ENCODE measurements at places on chromosomes 6 and 20.

GRCh38 chr6:78611886-78612480 is 255.4 kb upstream of the IRAK1BP1 start:
- DNase-seq: peak; percentile 3

GRCh38 chr6:100372326-100373091 is 92.2 kb downstream of the SIM1 start:
- DNase-seq: no peak

GRCh38 chr6:83852528-83853177 is 507 bp upstream of the RIPPLY2 start:
- no peak for DNase-seq

DNA sequence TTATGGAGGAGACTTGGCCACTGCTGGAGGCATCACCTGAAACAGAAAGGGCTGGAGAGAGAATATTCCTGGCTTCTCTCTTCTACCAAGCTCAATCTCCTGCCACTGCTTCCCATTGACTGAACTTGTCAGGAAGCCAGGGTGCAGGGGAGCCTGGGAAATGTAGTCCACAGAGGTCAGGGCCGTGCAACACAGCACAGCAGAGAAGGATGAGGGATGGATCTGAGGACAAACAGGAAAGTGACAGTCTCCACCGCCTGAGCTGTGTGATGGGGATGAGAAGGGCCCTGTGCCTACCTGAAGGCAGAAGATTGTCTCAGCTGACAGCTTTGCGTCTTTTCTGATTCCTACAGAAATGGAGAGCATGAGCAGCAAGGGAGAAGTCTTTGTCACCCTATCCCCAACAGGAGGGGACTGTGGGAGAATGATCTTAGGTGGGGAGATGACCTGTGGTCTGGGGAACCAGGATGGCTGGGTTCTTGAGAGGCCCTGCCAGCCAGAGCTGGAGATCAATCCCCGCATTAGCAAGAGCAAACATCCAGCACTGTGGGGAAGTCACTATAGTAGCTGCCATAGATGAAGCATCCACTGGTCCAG is 114.2 kb downstream of the SNX5 start:
- peak; percentile 24 for DNase-seq

DNA sequence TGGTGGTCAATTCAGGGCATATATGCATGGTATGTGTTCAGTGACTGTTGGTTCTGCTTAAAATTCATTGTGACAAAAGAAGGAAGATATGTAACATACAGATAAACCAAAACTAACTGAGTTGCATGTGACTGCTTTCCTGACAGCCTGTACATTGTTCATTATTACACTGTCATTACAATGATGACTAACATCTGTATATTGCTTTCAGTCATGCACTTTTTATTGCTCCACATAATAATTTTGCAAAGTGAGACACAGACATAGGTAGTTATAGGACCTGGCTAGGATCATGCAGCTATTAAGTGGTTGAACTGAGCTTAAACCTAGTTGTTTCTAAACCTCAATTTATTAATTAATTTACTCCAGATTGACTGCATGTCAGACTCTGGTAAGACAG is 703.2 kb downstream of the HDGFL1 start:
- DNase-seq: no peak

GRCh38 chr6:154578004-154578559 is 67.6 kb upstream of the CNKSR3 start:
- no peak for DNase-seq

DNA sequence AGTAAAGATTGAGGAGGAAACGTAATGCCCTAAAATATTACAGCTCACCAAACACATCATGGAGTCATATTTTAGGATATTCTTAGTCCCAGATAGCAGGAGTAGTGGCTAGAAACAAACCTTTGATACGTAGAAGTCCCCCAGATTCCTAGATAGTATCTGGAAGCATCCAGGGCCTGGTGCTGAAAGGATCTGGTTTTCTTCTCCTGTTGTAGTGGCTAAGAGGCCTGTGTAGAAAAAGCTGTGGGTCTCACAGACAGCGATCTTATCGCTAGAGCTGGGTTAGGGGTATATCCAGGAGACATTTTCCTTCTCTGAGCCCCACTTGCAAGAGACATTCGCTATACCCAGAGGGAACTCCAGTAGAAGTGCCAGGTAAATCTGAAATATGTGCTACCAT is 139.9 kb downstream of the KCNQ5 start:
- no peak for DNase-seq

GRCh38 chr20:22836211-22836610 is 198.9 kb upstream of the SSTR4 start:
- no peak for DNase-seq

DNA sequence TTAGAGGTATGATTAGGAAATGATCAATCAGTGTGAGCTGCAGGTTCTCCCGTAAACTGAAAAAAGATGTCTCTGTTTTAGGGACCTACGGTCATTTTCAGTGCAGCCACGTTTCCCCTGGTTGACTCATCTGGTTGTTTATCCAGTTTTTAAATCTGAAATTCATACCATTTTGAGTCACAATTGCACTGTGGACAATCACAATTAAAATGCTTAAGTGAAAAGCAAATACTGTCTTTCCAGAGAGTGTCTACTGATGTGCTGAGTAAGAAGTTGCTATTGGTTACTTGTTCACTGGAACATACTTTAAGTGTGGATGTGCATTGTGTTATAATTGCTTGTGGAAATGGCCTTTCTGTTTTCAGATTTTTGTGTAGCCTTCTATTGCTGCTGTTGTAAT is 305.1 kb upstream of the SASH1 start:
- no peak for DNase-seq

DNA sequence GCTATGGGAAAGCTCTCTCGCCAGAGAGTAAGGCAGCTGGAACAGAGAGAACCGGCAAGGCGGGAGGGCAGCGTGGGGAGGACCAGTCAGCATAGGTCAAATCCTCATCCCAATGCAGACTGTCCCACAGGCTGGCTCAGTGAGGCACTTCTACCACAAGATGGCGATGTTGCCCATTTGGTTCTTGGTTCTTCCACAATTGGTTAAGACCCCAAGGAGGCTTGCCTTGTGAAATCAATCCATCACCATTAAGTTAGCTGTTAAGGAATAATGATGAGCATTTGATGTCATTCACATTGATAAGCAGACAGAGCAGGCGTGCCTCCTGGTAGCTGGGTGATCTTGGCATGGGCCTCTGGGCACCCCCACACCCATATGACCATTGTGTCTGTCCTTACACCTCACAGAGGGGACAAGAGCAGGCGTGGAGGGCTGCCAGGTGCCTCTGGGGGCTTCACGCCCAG is 2.4 kb downstream of the CSTL1 start:
- peak; percentile 54 for DNase-seq

GRCh38 chr6:117616391-117617209 is 14.3 kb upstream of the GOPC start:
- no peak for DNase-seq

- DNase-seq: peak; percentile 7
Measured at GRCh38 chr6:111096246-111096645, 8.9 kb downstream of the SLC16A10 start.

- DNase-seq: no peak
Measured at GRCh38 chr6:105453968-105454367, 51.1 kb upstream of the PREP start.

DNA sequence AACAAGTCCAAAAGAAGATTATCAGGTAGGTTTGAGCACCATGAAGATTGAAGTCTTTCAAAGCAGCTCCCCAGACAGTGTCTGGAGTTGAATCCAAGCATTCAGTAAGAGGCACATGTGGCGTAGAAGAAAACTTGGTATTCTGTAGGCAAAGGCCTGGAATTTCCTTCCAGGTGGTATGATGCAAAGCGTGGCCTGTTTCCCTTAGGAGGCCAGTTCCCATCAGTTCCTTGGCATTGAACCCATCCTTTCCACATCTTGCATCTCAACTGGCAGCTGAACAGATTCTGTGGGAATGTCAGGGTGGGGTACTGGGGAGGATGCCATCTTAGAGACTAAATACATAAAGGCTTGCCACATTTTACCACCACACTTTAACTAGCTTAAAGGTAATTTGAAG is 516.0 kb downstream of the BTBD3 start:
- DNase-seq: no peak

GRCh38 chr6:1792989-1793388 is 183.3 kb downstream of the FOXC1 start:
- DNase-seq: peak; percentile 8

- no peak for DNase-seq
Measured at GRCh38 chr6:109701774-109702173, 10.7 kb downstream of the FIG4 start.

DNA sequence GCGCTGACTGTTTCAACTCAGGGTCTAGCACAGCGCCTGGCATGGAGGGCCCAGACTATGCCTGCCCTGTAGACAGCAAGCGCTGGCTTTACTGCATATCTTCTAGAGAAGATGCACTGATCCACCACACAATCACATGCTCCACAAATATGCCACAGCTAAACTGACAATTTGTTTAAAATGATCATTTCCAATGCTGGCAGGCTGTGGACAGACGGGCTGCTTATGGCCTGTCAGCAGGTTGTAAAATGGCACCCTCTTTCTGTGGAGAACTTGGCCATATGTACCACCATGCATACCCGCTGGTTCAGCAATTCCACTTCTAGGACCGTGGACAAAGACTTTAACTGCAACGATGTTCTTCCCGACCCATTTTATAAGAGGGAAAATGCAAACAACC is 40.8 kb downstream of the STAU1 start:
- no peak for DNase-seq

- no peak for DNase-seq
Measured at GRCh38 chr6:5684320-5685053, 322.2 kb downstream of the NRN1 start.

DNA sequence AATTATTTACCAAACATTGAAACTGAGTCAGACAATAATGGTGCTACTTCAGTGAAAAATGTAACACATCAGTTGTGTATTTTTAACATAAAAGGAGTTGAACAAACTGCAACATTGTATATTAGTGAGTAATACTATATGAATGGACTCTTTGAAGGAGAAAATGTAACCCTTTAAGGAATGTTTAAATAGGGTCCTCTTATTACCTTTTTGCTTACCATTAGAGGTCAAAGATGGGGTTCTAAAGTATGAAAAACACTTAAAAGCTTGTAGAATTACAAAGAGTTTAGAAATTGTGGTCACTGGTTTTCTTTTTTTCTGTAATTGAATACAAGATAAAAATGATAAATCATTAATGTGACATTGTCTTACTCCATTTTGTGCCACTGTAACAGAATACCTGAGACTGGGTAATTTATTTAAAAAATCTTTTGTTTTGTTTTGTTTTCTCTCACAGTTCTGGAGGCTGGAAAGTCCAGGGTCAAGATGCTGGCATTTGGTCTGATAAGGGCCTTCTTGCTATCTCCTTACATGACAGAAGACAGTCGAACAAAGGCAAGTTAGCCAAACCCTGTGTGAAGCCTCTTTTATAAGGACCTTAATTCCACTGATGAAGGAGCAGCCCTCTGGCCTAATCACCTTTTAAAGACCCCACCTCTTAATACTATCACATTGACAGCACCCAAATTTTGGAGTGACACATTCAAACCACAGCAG is 43.2 kb downstream of the SESN1 start:
- no peak for DNase-seq

- DNase-seq: no peak
Measured at GRCh38 chr6:129691709-129692108, 18.3 kb downstream of the ARHGAP18 start.

DNA sequence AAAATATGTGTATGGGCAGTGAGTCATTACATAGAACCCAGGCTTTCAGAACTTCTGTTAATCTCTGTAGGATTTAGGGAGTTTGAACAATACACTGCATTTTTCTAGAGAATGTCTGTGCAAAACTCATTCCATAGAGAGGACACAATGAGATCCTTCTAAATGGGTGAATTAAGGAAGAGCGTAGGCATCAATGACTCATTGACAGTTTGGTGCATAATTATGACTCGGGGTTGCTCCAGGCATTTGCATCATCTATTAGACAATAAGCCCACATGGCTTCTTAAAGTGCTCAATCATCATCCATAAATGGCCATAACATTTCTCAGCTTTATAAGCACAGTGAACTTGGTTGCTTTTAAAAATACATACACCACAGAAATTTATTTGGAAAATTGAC is 625.5 kb downstream of the CDH26 start:
- no peak for DNase-seq

DNA sequence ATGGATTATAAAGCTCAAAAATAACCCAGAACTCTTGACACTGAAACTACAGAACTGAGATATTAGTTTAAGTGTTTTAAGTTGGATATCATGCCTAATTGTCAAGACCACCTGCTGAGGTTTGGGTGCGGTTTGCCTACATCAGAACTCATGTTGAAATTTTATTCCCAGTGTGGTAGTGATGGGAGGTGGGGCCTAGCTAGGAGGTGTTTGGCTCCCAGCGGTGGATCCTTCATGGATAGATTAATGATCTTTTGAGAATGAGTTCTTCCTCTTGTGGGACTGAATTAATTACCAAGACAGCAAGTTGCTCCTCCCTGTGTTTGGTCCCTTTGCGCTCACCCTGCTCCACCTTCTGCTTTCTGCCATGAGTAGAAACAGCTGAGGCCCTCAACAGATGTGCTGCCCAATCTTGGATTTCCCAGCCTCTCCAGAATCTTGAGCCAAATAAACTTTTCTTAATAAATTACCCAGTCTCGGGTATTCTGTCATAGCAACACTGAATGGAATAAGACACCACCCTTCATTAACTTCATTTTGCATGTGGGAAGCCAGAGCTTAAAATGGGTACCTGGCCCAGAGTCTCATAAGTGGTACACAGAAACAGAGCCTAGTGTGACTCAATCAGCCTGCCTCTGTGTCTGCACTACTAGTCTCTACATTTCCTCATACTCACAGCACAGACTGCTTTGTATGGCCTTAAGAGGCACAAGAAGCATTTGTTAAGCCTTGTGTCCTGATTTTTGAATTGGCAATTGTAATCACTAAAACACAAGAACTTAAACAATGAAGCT is 158.4 kb downstream of the IBTK start:
- no peak for DNase-seq

DNA sequence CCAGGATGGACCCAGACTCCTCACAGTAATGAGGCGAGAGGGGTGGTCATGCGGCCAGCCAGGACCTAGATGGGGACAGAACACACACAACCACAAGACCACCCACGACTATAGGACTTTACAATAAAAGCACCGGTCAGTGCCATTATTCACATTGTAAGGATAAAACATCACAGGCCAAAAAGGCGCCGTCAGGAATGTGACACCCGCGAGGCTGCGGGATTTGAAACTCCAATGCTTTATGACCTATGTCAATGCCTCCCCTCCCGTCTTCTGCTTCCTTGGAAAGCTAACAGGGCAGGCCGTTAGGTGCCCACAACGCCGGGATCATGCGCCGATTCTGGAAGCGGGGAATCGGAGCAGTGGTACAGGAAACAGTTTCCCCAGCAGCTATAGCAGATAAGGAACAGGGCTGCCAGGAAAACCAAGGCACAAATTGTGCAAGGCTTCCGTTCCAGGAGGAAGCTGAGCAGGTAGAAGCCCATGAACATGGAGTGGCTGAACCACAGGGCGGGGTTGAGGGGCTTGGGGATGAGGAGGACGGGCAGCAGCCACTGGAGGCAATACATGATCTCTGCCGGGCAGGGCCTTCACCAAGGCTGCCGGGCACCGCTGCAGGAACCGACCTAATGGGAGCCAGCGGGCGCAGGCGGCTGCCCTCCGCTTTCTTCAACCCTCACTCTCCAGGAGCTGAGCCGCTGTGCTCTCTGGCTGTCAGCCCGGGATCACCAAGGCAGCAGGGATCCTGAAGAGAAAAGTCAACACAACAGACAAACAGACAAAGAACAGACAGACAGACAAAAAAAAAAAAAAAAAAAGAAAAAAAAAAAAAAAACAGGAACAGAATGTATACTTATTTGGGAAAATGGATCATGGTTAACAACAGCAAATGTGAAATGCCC is 2.2 kb upstream of the NNAT start:
- no peak for DNase-seq
